Inflammatory macrophage treated with lipopolysaccharide for 4 hours (primary cell): ENCODE measurements at places on chromosomes 7 and 10.
A peak's percentile ranks its signal among the peaks of the same experiment; 100 is the strongest.

- DNase-seq: no peak
Observed at GRCh38 chr10:100805543-100806355, 60.4 kb downstream of the PAX2 start.

- DNase-seq: peak; percentile 19
Observed at GRCh38 chr7:130831817-130832481, 97.9 kb upstream of the KLF14 start.

DNA sequence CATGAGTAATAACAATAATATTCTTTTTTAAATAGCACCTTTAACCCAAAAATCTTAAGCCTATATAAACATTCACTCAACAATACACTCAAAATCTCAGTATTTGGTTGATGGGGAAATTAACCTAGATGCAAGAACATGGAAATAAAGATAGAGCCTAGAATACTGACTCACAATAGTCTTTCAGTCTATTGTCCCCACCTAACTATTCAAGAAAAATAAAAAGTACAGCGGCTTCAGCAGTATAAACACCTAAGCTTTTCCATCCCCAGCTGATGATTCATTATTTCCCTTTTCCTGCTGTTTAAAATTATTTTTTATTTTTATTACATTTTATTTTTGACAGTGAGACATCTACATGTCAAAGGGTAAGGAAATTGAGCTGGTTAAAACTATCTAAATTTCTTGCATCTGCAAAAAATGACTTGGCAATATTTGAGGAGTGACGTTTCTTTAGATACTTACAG, 201.4 kb downstream of the FZD1 start:
- DNase-seq: no peak

GRCh38 chr7:23928418-23928775, 218.4 kb downstream of the STK31 start:
- DNase-seq: no peak

DNA sequence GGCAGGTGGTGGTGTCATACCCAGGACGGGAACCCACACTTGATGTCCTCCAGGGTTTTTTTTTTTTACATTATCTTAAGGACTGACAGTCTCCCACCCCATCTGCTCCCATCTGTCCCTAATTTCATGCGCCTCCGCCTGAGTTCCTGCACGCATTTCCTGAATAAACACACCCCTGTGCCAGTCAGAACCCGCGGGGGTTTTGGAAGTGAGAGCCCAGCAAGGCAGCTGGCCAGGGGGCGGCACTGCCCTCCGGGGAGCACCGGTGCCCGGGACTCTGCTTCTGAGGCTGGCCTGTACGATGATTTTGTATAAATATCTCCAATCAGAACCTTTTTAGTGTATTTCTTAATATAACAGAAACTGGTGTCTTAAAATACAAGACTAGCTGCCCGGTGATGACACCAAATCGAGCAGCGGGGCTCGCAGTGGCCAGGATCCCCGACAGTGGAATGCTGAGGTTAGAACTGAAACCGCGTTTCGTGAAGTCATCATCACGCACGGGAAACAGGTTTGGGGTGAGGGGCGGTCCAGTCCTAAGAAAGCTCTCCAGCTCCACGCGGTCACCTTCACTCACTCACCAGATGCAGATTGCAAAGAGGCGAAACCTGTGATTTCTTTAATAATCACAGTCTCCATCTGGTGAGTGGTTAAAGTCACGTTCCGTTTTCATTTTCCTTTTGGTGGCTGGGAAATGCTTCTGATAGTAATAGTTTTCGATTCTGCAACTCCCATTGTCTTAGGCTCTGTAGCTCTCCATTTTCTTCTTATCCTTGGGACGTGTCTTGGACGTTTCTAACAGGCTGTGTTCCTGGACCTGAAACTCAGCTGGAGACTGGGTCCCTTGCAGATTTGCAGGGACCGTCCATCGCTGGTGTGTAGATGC, 19.7 kb downstream of the BNIP3 start:
- DNase-seq: no peak

GRCh38 chr10:72274213-72274729, 547 bp downstream of the DDIT4 start:
- no peak for DNase-seq

- no peak for DNase-seq
Observed at GRCh38 chr10:113058523-113059370, 108.7 kb downstream of the TCF7L2 start.

- DNase-seq: peak; percentile 50
Observed at GRCh38 chr10:92573091-92573797, 649 bp downstream of the IDE start.

DNA sequence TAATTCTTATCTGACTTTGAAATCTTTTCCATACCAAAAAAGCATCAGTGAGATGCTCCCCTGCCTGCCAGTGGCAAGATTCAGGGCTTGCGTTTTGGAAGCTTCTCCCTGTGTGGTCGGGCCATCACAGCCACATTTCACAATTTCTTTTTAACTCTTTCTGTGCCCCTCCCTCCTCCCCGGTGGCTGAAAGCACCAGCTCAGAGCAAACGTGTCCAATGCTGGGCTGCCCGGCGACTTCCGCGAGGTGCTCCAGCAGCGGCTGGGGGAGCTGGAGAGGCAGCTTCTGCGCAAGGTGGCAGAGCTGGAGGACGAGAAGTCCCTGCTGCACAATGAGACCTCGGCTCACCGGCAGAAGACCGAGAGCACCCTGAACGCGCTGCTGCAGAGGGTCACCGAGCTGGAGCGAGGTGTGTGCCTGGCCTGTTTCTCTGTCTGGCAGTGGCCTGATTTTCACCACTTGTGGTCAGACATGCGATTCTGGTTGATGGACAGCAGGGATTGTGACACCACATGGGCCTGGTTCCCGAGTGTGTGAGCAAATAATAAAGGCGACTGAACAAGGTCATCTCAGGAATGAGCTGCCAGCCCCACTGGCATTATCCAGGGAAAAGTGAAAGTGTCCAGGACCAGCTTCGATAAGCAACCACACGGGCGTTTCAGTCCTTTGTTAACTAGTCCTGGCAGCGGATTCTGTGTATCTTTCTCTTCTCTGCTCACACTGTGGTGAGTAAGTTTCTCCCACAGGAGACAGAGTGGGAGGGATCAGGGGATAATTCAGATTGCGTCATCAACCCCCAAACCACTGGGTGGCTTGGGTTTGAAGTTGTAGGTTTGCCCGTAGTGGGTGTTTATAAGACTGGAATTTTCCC, 2.6 kb downstream of the NPTX2 start:
- DNase-seq: peak; percentile 5

DNA sequence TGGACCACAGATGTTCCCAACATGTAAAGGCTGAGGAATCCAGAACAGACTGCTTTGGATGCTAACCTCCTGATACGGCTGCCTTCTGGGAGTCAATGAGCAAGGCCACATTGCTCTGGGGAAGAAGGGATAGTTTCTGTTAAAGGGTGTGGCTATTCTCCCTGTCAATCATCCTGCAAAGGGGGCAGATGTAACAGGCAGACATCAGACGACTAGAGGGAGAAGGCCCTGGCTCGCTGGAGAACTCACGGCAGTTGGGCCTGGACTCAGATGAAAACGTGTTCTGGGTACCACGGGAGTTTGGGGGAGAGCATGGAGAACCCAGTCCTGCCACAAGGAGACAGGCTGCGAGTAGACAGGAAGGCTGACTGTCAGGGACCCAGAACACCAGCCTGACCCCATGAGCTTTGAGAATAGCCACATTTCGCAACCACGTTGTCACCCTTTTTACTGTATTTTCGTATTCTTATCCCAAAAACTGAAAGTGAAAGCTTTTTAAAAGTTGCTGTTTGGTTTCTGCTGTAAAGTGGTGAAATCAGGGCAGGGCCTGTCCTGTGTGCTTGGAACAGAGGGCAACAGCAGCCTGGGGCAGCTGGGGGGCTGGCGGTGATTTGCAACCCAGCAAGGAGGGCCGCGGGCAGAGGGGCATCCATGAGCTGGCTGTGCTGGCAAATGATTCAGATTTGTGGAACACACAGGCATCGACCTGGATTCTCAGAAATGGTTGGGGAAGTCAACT, 95.3 kb downstream of the MYOF start:
- peak; percentile 97 for DNase-seq

DNA sequence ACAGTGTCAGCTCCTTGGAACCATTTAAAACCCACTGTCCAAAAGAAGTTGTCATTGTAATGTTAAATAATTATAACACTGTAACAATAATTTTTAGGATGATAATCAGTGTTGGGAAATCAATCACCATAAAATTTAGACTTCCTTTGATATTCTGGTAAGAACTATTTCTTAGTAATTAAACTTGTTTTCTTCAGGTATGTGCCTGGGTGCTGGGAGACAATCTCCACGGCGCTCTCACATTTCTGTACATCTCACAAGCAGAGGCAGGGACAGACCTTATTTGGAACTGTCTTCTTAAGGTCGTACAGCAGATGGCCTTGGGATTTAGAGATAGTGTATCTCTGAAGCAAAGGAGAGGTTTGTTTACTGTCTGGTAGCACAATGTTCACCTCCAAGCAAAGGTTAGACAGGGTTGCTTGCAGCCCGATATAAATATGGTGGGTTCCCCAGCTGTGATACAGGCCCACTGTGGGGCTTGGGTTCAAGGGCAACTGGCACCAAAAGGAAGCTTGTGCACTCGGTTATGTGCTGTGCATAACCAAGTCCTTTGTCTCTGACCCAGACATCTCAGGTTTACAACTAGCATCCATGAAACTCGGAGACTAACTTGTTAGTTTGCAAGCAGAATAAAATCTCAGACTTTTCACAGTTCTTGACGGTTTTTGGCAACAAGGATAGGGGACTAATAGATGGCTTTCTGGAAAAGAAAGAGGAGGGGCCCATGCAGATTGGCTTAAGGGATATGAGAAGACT, 125.5 kb downstream of the RNF32 start:
- DNase-seq: no peak
